CD4-positive, alpha-beta T cell treated with Interferon gamma for 1 hour (primary cell): ENCODE measurements at places on chromosomes 16 and 17.

DNA sequence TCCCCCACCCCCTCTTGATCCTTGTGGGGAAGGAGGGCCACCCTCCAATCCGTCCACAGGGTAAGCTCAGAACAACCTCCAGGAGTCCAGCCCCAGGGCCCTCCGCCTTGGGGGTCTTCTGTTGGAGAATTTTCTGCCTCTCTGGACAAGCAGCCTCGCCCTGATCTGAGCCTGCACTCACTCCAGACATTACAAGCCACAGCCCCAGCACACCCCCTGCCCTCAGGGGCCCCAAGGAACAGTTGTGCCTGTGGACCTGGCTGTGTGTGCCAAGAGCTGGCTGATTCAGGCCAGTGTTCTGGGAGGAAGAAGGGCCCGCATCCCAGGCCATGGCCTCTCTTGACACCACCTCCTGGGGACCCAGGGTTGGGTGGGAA is 477 bp upstream of the ARHGAP27 start:
- no peak for DNase-seq

DNA sequence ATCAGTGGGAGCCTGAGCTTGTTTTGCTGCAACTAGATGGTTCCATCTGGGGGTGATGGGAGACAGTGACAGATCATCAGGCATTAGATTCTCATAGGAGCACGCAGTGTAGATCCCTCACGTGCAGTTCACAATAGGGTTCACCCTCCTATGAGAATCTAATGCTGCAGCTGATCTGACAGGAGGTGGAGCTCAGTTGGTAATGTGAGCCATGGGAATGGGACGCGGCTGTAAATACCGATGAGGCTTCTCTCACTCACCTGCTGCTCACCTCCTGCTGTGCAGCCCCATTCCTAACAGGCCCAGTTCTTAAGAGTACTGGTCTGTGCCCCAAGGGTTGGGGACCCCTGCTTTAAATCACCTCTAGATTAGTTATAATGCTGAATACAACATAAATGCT is 137.5 kb upstream of the PLEKHM1 start:
- no peak for DNase-seq

DNA sequence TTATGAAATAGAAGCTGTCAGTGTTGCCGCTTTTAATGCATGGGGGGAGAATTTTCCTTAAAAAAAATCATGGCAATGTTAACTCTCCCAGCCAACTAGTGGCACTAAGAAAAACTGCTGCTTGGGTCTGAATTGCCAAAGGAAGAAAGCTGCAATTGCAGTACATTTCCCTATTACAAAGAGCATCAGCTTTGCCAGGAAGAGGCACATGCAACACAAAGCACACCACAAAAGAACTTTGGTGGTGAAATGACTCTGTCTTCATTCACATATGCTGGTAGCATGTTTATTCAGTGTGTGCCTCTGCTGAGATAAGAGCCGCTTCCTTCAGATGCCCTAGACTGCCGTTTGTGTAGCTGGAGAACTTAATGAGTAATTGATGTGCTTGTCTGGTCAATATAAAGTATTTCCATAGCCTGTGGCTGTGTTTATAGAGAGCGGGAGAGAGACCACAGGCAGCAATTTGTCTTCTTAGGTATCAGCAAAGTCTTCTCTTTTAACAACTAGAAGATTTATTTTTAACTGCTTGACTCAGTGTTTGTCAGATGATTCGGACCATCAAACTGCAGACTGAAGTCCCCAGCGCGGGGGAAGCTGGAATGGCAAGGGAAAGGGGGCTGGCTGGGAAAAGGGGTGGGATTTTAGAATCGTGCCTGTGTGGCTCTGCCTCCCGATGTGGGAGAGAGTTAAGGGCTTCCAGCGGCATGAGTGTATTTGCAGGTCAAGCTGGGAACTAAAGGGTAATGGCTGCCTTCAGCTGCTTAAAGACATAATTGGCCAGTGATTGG is 115.1 kb downstream of the MRTFB start:
- DNase-seq, result no peak

- no peak for DNase-seq
Measured at GRCh38 chr17:45034599-45034998, 16.8 kb downstream of the DCAKD start.

DNA sequence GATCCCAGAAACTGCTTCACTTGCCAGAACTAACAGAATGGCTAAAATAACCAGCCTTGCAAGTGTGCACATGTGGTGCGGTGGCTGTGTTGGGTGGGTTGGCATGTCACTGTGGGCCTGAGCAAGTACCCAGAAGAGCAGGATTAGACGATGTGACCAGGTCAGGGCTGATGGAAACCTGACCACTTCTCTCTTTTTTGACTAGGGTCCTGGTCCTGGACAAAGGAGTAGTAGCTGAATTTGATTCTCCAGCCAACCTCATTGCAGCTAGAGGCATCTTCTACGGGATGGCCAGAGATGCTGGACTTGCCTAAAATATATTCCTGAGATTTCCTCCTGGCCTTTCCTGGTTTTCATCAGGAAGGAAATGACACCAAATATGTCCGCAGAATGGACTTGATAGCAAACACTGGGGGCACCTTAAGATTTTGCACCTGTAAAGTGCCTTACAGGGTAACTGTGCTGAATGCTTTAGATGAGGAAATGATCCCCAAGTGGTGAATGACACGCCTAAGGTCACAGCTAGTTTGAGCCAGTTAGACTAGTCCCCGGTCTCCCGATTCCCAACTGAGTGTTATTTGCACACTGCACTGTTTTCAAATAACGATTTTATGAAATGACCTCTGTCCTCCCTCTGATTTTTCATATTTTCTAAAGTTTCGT is 16.7 kb downstream of the ANKRD40 start:
- DNase-seq, result no peak

GRCh38 chr16:83769397-83770008 is 38.3 kb upstream of the HSBP1 start:
- peak; percentile 14 for DNase-seq

- DNase-seq, result peak; percentile 53
Measured at GRCh38 chr17:43905985-43906852, 1.1 kb downstream of the MPP2 start.
